ENCODE measurements at places on chromosomes 12 and 14. TPM values are rescaled to one million over a fixed set of nuclear protein-coding genes. Genes with fewer than 3 reads are reported as not detected.

- DNase-seq: no peak
Measured at GRCh38 chr12:92995258-92995903, 66.3 kb upstream of the EEA1 start.

DNA sequence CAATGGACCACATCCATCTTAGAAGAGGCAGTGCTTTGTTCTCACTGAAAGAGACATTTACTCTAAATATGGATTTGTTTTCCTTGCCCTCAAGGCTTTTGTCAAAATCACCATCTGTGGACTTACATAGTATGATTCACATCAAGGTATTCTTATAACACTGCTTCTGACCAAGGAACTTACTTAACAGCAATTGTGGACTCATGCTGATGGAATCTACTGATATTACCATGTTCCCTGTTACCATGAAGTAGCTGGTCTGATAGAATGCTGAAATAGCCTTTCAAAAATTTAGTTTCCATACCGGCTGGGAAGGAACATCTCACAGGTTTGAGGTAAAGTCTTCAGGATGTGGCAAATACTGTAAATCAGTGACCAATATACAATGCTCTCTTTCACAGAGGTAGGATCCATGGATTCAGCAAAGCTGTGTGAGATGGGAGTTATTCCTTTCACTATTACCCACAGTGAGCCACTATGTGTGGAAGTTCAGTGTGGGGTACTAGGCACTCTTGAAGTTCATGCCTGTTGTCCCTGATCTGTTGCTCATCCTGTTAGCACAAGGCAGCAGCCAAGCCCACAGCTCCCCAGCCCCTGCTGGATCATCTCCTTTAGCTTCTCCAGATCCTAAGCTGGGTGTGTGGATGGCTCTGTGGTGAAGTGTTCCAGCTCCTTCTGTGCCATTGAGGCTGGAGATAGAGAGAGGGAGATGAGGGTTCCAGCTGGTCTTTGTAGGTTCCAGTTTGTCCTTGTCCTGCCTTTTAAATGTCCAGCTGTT, 126.4 kb downstream of the ATP23 start:
- DNase-seq: no peak

DNA sequence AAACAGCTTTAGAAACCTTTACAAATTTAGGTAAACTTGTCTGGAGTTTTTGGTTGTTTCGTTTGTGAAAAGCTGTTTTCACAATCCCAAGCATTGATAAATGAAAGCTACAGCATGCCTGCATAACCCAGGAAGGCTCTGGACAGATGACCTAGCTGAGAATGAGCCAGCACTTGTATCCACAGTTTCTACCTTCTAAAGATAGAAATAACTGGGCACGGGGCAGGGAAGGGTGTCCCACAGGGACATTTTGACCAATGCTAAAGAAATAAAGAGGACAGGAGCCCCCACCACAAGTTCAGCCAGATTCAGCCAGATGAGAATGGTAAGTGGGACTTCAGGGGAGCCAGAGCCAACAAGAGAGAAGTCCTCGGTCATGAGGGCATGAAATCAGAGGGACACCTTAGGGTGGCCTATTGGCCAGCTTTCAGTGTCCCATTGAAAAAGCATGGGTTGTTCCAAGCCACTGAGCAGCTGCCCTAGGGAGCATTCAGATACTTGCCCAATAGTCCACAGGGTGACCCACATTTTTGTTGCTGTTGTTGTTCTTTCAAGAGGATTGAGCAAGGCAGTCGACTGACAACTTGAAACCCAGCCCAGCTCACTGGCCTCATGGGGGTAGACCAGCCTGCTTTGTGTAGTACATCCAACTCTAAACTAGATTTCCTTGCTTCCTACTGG, 140.3 kb upstream of the NUDT4 start:
- DNase-seq: no peak

DNA sequence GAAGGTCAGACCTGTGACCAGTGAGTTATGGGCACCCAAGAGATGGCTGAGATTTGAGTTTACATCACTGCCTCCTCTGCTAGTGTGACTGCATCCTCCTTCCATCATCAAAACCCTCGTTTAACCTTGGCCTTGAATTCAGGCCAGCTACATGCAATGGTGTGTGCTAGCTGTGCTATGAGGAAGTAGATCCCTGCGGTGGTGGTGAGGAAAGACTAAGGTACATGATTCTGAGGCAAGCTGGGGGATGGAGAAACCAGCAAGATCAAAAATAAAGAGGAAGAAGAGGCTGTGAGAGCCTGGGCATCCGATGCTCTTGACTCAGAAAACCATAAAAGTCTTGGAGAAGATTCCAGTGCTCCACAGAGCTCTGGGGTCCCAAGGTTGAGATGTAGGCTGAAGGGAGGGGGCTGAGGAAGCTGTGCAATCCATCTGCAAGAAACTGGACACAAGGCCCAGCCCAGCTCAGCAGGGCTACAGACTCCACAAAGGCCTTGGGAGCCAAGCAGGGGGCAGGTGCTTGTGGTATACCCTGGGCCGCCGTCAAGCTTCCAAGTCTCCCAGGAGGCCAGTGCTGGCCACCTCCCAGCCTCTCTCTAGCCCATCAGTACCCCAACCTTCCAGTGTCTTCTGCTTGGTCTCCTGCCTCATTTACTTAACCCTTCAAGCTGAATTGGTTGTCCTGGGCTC, 774.8 kb downstream of the VRK1 start:
- DNase-seq: no peak

GRCh38 chr12:115049614-115050013, 365.6 kb upstream of the TBX3 start:
- no peak for DNase-seq

DNA sequence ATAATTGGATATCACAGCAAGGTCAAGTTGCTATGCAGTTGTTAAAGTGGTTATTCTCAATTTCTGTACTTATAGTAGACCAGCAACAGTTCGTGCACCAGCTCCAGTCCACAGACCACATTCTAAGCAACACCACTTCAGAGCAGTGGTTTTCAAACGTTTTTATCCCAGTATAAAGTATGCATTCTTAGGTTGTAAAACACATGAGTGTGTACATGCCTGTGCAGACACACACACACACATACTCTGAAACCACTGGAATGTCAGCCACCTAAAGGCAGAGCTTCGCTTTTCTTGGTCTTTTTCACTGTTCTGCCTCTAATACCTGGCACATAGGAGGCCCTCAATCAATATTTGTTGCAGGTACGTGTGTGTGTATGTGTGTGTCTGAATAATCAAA, 22.2 kb upstream of the C12orf71 start:
- DNase-seq: no peak

- no peak for DNase-seq
Measured at GRCh38 chr14:78974691-78975090, 804.5 kb downstream of the NRXN3 start.

DNA sequence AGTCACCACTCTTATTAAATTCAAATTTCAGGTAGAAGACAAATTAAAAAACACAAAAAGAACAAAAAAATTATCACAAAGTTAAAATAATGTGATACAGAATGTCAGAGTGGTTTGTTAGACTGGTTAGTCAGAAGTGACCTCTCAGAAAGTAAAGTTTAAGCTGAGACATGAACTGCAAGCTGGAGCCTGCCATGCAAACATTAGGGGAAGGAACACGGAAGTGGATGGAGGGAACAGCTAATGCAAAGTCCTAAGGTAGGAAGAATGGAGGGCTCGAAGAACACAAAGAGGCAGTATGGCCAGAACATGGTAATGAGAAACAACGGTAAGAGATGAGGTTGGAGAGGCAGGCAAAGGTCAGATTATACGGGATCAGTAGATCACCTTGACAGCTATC, 41.7 kb downstream of the WDHD1 start:
- DNase-seq: no peak

GRCh38 chr14:35319509-35319908, 27.3 kb downstream of the PSMA6 start:
- no peak for DNase-seq

GRCh38 chr14:21071225-21072030, 1.3 kb downstream of the ARHGEF40 start:
- peak; percentile 98 for DNase-seq

DNA sequence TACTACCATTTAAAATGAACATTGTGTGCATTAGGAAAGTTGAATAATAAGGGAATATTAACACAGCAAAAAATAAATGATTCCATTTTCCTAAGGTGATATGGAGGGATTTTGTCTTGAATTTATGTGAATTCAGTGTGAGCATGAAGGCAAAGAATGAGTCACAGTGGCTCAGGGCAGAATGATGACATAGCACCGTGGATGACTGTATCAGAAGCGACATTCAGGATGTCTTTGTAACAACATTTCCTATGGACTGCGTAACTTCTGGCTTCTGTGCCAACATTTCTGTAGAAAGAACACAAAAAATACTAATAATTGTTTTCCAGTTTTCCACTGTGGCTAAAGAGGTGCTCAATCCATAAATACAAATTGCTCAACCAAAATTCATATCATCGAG, 54.6 kb downstream of the TTC8 start:
- no peak for DNase-seq

DNA sequence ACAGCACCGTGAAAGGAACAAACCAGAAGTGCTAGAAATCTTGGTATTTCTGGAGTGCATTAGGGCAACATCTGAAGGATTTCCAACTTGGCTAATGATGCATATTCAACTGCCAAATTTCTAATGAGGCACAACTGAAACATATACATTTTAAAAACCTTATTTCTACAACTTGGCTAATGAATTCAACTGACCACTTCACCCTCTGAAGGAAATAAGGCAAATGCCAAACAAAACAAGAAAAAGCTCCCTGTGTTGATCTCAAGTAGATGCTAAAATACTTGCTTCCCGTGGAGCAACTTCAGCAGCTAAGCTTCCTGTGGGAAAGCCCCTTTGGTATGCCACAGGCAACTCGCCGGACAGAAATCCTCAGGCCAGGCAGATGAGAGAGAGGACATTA, 167.1 kb downstream of the TTC7B start:
- no peak for DNase-seq

DNA sequence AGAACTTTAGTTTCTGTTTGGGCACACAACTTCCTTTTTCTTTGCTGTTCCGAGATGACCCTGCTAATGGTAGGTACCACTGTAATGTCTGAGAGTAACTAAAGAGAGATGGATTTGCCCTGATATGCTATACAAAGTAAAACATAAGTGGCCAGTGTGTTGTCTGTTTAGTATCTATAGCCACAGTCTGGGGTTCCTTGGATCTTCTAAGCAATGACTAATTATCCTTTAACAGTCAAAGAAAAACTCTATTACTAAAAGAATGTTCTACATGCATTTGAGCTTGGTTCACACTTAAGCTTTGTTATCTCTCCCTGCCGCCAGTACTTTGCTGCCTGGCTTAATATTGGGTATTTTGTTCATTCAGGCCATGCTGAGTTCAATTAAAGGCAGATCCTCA, 1051.9 kb upstream of the FLRT2 start:
- DNase-seq: no peak

GRCh38 chr12:107732365-107732764, 28.6 kb downstream of the PRDM4 start:
- no peak for DNase-seq

DNA sequence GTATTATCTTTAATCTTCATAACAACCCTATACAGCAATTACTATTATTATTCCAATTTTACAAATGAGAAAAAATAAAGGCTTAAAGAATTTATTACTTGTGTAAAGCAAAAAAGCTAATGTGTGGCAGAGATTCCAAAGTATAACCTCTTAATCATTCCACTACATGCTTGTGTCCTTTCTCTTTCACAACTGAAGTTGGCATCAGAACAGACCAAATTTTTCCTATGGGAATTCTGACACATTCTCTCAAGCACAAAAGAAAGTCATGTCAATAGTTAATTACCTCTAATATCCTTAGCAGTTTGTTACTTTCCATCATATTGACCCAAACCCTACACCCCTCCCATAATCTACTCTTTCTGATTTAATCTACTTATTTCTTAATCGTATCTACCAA, 86.7 kb downstream of the BCL2L14 start:
- DNase-seq: no peak

- no peak for DNase-seq
Measured at GRCh38 chr12:91663310-91663709, 480.7 kb upstream of the DCN start.

DNA sequence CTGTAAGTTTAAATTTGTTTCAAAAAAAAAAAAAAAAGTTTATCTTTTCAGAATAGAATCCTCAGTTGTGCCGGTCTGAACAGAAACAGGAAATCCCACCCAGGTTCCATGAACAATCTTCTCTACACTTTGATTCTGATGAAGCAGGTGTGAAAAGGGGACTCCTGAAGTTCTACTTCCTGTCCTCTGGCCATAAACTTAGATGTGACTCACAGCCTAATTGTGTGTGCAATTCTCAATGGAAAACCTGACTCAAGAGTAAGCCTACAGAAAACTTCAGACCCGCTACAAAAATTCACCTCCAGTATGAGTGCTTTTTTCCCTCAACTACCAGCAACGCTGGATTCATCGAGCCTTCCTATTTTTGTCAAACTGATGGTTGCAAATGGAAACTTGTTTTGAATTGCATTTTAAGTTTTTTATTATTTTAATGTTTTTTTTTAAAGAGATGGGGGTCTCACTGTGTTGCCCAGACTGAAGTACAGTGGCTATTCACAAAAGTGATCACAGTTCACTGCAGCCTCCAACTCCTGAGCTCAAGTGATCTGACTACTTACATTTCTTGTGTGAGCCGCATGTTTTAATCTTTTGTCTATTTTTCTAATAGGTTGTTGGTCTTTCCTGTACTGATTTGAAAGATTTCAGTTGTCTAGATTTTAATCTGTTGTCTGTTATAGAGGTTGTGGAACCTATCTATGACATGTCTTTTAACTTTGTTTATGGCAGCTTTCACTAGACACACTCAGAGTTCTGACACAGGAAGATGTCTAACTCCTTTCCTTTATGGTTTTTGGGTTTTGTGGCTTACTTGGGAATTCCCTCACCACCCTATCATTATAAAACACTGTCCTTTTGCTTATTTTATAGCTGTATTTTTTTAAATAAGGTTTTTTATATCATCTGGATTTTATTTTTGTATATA, 37.6 kb downstream of the ATG14 start:
- DNase-seq: no peak

Gene LYZ
- not detected for total RNA-seq

Gene TEAD4
- 24.1 TPM for total RNA-seq

Gene PTGER2
- total RNA-seq: 2.5 TPM

Gene MYRFL
- 0.27 TPM for total RNA-seq

Gene RD3L
- not detected for total RNA-seq

Gene CERS5
- total RNA-seq: 80.9 TPM

Gene RNASE7
- not detected for total RNA-seq

Gene CCDC177
- total RNA-seq: not detected

Gene NGB
- total RNA-seq: not detected

Gene CLMN
- total RNA-seq: 7.7 TPM

Gene LALBA
- total RNA-seq: not detected

Gene SDR9C7
- total RNA-seq: not detected

Gene ESRRB
- total RNA-seq: 0.24 TPM

Gene CELA1
- not detected for total RNA-seq

Gene SYNDIG1L
- not detected for total RNA-seq

Measured in chondrocyte (in vitro differentiated cells).